ENCODE measurements at places on chromosomes 1 and 21.

GRCh38 chr1:116581323-116581885 is 10.6 kb upstream of the CD58 start:
- no peak for DNase-seq

GRCh38 chr1:100313382-100313781 is 38.9 kb upstream of the CDC14A start:
- DNase-seq = no peak

- no peak for DNase-seq
Measured at GRCh38 chr1:70234733-70235132, 13.6 kb downstream of the SRSF11 start.

DNA sequence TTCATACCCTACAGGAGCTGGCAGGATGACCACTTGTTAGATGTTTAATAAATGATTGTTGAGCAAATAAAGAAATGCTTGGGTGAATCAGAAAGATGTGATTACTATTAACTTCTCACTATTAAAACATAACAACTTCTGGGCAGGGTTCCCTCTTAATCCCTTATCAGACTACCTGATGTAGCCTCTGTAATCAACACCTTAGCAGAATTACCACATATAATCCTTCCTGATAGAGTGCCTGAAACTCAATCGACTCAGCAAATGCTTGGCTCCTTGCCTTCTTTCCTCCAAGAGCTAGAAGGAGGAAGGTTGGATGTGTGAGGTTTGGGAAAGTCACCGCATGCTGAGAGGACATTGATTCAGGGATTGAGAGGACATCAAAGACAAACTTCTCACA is 34.8 kb upstream of the DSCAM start:
- DNase-seq = no peak

- no peak for DNase-seq
Measured at GRCh38 chr1:182685215-182685614, 828 bp upstream of the RGS8 start.

GRCh38 chr1:17579951-17580939 is 40.7 kb downstream of the ARHGEF10L start:
- DNase-seq = no peak

DNA sequence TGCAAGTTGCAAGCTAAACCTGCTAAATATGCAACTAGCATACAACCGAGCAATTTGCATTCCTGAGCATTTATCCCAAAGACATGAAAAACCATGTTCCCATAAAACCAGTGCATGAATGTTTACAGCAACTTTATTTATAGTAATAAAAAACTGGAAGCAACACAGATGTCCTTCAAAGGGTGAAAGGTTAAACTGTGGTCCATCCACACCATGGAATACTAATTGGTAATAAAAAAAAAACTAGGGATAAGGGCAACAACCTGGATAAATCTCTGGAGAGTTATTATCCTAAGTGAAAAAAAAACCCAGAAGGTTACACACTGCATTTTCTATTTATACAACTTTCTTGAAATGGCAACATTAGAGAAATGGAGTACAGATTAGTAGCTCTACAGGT is 474.1 kb downstream of the SMYD3 start:
- no peak for DNase-seq

DNA sequence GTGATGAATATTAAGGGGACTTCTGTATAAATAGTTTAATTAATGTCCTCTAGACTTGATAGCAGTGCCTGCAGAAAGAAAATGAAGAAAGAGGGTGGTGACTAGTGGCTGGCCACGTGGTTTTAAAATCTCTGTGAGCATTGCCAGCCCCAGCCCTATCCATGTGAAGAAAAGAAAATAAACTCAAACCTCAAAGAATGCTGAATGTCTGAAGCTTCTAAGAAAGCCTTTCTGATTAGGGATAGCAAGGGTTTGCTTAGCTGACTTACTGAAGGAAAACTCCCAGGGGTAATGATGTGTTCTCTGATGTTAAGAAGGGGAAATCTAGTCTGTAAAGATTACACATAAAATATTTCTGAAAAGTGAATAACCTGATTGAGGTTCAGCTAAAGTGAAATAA is 31.8 kb downstream of the ADGRL2 start:
- peak; percentile 20 for DNase-seq

GRCh38 chr1:205748403-205749233 is 1.4 kb downstream of the NUCKS1 start:
- DNase-seq = peak; percentile 63

DNA sequence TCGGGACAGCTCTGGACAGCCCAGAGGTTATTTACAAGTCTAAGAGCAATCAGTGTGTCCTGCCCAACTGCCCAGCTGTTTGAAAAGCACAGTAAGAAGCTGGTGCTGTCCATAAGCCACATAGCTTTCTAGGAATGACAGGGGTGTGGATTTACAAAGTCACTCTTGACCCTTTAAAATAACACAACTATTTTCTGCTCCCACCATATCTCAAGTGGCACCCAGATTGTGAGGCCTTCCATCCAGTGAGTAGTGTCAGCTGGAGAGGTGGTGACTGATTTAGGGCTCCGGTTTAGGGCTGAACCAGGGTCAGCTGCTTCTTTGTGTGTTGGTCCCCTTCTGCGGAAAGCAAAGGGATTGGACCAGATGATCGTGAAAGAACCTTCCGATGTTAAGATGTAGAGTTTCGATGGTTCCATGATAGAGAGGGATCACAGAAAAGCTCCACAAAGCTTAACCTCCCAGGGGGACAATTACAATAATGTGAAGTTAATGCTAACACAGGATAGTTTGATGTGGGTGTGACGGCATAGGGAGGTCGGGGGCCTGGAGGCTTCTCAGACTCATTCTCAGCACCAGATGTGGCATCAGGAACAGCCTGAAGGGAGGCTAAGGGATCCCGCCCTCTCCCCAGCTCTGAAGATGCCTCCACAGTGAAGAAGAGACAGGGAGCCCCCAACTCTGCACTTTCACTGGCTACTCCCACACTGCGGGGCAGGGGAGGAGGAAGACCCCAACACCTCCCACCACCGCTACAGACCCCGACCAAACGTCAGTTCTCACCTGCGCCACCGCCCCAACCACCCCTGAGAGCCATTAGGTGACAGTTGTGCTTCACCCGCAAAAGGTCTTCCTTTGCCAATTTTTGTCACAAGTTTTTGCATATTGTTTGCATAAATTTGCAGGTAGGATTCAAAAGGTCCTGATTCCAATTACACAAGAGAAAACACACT is 40.6 kb downstream of the LRRC3 start:
- DNase-seq = no peak

DNA sequence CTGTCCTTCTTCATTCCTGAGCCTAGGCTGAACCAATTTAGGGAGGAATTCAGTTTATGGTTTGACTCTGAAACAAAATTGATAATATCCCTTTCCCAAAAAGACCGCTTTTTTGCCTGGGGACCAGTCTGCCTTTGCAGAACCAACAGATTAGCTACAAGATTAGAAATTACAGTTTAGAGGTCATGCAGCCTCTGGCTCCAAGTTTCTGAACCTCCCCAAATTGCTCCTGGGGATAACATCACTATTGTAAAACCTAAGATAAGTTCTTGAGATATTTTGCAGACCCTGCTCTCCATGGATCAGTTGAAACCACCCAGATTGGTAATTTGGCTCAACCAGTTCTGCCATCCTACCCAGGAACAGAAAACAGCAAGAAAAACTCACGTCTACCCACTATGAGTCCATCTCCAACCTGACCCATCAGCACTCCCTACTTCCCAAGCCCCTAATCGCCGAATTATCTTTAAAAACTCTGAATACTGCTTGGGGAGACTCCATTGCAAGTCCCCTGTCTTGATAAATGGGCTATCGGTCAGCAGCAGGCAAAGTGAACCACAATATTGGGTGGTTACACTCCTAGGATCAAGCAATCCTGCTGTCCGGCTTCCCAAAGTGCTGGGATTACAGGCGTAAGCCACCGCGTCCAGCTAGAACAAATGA is 605 bp upstream of the RABGGTB start:
- DNase-seq = no peak

GRCh38 chr21:14797543-14797942 is 251.4 kb upstream of the SAMSN1 start:
- DNase-seq = no peak

GRCh38 chr1:234692966-234693580 is 83.1 kb upstream of the IRF2BP2 start:
- DNase-seq = no peak

DNA sequence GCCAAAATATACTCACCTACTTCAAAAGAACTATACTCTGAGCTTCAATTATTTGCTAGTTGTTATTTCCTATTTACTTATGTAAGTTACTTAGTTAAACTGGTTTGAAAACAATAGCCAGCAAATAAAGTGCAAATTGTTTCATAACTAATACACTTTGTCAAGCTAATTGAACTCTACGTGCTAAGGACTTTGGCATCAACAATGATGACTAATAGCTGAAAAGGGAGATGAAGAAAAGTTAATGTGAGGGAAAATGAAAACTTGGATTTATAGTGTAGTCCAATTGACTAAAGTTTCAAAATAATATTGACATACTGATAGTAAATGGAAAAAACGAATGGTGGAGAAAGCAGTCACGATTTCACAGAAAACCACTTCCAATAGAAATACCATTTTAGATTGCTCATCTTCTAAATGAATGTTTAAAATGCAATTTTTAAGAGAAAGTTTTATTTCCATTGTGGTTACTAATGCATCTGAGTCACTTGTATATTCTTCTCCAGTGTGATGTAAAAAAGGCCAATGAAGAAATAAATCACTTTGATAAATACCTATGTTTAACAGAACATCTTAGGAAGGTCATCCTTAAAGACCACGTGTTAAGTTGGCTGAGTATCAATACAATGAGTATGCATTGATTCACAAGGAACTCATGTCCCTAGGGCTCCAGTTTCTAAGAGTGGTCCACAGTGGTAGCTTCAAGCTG is 455.2 kb downstream of the LTN1 start:
- DNase-seq = peak; percentile 94

GRCh38 chr1:231702804-231703203 is 76.2 kb downstream of the DISC1 start:
- peak; percentile 18 for DNase-seq

- DNase-seq = no peak
Measured at GRCh38 chr1:229758101-229759036, 132.3 kb downstream of the URB2 start.

GRCh38 chr1:53495633-53496345 is 36.6 kb downstream of the DMRTB1 start:
- no peak for DNase-seq

- no peak for DNase-seq
Measured at GRCh38 chr1:226082959-226083301, 20.4 kb downstream of the H3-3A start.

DNA sequence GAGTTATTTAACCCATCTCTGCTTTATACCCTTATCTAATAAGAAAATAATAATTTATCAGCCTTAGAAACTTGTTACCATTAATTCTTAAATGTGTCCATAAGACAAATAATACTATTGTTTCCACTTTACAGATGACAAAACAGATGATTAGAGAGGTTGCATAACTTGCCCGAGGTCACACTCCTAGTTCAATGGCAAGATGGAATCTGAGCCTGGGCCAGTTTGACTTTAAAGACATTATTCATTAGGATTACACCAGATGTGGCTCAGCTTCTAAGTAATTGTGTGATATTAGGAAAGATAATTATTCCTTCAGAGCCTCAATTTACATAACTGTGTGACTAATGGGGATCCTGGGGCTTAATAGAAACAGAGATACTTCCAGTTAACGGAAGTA is 42.3 kb upstream of the KCNK2 start:
- DNase-seq = no peak

GRCh38 chr21:10272216-10272615 is 249.2 kb upstream of the TPTE start:
- no peak for DNase-seq

DNA sequence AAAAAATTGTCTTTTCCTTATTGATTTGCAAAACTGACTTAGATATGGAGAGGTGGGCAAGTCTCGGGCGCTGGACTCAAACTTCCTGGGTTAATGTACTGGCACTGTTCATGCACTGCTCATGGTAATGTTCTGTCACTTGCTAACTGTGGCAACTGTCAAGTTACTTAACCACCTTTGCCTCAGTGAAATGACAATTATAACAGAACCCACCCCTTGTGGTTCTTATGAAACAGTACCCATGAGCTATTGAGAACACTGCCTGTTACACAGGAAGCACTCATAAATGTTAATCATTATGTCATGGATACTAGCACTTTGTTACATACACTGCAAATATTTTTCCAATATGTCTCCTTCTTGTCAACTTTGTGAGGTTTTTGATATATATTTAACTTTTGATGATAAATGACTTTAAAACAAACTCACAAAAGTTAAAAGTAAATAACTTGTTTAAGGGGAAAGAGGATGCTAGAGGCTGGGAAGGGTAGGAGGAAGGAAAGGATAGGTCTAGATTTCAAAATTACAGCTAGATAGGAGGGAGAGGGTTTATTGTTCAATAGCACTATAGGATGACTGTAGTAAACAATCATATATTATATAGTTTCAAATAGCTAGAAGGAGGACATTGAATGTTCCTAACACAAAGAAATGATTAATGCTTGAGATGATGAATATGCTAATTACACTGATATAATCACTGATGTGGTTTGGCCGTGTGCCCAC is 342.5 kb downstream of the ADGRL2 start:
- no peak for DNase-seq

DNA sequence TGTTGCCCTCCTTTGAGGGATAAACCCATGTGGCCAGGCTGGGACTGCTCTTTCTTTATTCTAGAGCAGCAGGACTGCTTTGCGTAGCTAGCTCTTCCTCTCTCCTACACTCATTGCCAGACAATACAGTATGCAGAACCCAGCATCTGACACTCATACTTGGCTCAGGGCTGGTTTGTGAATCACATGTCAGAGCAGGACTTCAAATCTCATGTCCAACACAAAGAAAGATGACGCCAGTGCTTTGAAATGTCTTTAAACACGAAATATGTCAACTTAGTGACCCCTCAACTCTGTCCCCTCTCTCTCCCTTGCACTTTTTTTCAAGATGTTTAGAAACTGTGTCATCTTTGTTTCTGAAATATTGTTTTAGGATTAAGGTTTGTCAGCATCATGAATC is 135.0 kb downstream of the TGFB2 start:
- DNase-seq = peak; percentile 74

DNA sequence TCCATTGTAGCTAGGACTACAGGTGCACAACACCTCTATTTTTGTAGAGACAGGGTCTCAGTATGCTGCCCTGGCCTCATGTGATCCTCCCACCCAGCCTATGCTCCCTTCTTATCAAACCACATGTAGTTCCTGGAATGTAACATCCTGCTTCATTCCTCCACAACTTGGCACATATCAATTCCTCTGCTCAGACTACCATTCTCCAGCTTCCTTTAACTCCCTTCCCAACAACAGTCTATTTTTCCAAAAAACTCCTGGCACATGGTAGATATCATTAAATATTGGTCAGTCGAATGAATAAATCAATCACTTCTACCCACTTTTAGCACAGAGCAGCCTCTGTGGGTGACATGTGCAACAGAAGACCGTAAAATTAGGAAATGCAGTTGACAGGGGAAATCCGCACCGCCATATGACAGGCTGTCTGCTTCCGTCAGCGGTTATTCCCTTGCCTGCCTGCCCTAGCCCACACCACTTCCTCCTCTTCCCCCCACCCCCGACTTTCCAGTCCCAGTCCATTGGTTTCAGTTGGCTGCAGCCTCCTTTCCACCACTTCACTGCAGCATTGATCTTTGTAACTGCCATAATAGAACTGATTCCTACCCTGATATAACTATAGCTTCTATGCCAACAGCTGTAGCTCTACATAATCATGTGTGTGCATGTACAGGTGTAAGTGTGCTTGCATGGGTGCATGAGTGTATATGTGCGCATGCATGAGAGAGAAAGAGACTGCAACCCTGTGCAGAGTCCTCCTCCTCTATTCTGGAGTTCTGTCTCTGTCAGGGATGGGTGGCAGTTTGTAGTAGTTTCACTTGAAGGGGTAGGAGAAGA is 6.8 kb upstream of the AKR1A1 start:
- no peak for DNase-seq

GRCh38 chr1:36094621-36095061 is 5.9 kb downstream of the ADPRS start:
- no peak for DNase-seq

- DNase-seq = no peak
Measured at GRCh38 chr1:159866905-159867663, 4.6 kb upstream of the VSIG8 start.
